ENCODE measurements at places on chromosomes 13 and 19.

GRCh38 chr13:44011036-44011435 lies 131.3 kb downstream of the LACC1 start:
- no peak for DNase-seq

- DNase-seq, result no peak
Observed at GRCh38 chr13:80551650-80552497, 210.9 kb upstream of the SPRY2 start.

GRCh38 chr13:21075011-21075378 lies 13.6 kb upstream of the LATS2 start:
- DNase-seq, result no peak

DNA sequence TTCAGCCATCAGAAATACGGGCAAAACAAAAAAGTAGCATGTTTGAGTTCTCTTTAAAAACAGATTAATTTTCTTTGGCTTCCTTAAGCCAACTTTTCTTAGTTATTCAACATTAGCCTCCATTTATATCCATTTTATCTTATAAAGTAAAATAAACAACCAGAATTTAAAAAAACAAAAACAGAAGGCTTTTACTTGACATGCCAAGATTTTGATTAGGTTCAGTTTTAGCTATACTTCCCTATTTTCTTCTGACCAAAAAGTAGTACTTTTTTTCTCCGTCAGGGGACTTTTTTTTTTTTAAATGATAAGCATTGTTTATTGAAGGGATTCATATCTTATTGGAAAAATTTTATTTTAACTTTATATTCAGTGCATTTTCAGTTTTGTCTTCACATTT lies 18.1 kb downstream of the RNASEH2B start:
- no peak for DNase-seq

GRCh38 chr19:54208784-54209057 lies 8.1 kb downstream of the RPS9 start:
- no peak for DNase-seq

DNA sequence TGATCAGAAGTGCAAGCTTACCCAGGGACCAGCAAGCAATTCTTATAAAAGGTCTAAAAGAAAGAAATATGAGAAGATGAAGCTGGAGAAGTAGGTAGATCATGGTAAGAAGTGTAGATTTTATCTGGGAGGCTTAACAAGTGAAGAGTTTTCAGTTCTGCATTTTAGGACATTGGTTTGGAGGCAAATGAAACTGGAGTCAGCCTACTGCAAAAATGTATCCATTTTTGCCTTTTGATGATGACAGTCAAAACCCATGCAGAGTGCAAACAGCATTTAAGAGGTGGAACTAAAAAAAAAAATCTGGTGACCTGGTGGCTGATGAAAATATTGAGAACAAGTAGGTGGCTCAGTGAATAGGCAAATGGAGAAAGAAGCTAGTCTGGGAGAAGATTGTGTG lies 216.9 kb downstream of the DNAJC15 start:
- no peak for DNase-seq

- DNase-seq, result no peak
Observed at GRCh38 chr13:71754407-71754974, 112.5 kb downstream of the DACH1 start.

GRCh38 chr19:39207293-39207836 lies 3.3 kb upstream of the SYCN start:
- DNase-seq, result no peak

DNA sequence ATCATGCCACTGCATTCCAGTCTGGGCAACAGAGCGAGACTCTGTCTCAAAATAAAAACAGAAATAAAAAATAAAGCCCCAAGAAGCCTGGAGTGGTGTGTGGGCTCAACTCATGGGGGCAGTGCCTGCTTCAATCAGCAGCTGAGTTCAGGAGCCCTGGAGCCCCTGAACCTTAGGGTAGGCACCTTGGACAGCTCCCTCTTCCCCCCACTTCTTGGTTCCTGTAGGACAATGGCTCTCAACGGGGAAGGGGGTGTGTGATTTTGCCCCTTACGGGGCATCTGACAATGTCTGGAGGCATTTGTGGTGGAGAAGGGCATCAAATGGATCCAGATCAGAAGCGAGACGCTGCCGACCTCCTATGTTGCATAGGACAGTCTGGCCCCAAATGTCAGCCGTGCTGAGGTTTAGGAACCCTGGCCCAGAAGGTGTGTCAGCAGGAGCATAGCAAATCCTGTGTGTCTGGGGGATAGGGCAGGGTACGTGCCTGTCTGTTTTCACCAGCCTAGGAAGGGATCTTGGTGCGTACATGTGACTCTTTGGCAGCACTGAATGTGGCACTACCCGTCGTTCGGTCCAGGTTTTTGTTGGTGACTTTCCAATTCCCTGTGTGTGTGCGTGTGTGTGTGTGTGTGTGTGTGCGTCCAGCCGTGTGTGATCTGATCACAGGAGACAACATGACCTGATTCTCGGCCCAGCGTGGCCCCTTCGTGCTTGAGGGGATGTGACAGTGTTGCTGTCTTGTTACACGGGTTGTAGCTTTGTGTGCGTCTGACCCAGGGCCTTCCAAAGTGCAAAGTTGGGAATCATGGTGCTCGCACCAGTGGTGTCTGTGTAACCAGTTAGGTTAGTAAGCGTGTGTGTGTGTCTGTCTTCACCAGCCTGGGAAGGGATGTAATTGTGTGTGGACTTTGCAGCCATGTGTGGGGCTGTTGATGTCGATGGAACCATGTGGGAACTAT lies 7.5 kb downstream of the IGLON5 start:
- no peak for DNase-seq
